ENCODE measurements at places on chromosomes 16 and 17.

- DNase-seq, result no peak
Measured at GRCh38 chr16:56763291-56763916, 33.5 kb downstream of the NUP93 start.

- no peak for DNase-seq
Measured at GRCh38 chr16:4378161-4378666, 6.6 kb downstream of the VASN start.

GRCh38 chr17:28334666-28335200 lies 539 bp downstream of the IFT20 start:
- no peak for DNase-seq

GRCh38 chr17:1764284-1764683 lies 2.4 kb downstream of the SERPINF1 start:
- peak; percentile 43 for DNase-seq

DNA sequence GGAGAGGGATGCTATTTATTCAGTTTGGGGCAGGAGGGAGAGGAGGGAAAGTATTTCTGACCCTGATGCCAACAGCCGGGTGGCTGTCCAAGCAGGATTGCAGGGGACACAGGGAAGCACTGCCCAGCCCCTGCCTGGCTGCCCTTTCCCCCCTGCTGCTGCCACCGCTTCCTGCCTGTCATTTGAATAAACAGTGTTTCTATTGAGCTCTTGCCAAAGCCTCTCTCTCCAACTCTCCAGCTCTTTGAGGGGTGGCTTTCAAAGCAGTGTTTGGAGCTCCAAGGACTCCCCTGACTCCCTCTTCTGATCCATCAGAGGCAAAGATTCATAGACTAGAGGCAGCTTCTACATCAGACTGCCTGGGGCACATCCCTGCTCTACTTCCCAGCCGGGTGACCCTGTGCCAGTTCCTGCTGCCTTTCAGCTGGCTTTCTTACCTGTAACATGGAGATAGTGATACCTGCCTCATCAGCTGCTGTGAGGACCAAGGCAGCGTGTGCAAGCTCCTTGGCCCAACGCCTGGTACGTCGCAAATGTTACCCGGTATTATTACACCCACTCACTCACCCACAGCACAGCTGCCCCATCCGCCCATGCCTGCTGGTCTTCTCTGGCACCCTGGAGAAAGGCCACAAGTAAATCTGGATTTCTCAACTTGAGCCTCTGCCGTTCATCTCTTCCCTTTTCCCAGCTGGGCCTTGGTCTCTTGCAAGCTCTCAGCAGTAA lies 9.5 kb downstream of the PROCA1 start:
- DNase-seq, result no peak

- no peak for DNase-seq
Measured at GRCh38 chr17:47413872-47414271, 90.1 kb downstream of the EFCAB13 start.

GRCh38 chr16:13234999-13235398 lies 333.6 kb downstream of the SHISA9 start:
- DNase-seq, result no peak

DNA sequence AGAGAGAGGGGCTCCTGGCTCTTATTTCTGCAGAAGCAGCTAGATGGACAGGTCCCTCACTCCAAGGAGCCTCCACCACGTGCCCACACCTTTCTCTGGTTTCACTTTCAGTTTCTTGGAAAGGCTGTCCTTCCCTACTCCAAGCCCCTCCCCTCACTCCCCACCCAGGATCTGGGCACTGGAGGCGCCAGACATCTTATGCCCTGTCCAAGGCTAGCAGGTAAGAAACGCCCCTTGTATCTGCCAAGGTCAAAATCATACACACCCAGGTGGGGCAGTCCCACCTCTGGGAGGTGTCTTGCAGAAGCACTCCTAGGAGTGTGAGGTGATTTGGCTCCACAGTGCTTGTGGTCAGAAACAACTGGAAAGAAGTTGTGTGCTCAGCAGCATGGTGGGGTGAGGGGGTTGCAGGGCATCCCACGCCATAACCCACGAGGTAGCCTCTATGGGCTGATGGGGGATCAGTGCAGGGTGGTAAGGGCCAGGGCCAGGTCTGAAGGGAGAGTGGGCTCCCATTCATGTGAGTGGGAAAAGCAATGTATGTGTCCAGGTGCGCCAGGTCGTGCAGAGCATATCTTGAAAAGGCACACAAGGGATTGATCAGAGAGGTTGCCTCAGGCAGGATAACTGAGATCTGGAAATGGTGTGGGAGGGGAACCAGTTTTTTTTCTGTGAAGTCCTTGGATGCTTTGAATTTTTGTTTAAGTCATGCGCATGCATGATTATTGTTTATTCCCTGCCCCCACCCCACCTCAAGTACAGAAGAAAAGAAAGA lies 31.8 kb upstream of the PRM1 start:
- DNase-seq, result no peak

DNA sequence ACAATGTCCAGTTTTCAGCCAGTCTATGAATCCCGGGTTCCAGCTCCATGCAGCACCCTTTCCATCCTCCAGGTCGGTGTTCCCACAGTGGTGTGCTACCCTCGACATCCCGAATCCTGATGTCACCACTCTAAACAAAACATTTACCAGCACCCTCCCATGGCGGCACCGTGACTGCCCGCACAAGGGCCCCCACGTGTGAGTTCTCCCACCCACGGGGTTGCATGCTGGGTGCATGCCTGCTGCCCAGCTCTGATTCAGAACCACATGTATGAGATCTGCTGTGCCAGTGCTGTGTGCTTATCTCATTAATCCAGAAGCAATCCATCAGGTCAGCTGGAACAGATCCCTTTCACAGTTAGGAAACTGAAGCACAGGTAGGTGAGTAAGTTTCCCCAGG lies 57.4 kb downstream of the C16orf78 start:
- DNase-seq, result no peak

DNA sequence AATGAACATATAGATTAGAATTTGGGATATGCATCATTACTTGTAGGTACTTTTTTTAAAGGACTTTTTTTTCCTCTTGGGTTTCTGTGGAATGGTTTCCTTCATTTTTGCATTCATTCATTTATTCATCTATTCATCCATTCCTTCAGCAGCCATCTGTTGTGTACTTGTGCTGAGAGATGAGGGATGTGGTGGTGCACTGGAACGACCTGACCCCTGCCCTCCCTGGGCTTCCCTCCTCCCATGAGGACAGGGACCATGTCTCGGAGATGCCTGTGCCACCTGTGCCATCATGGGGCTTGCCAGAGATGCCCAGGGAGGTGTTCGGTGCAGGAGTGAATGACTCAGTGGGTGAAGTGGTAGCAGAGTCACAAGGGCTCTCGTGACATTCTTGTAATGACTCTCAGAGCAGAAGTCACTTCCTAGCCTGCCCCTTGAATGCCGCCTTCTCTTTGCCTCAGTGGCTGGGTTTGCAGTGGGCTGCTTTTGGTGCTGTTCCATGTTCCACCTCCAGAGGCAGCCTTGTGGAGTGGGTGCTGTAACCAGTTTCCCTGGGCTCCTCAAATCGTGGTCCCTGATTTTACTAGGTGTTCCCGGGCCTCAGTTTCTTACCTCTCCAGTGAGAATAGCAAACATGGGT lies 43.9 kb downstream of the CLEC16A start:
- DNase-seq, result no peak

- DNase-seq, result no peak
Measured at GRCh38 chr17:15412606-15413005, 54.8 kb downstream of the CDRT4 start.

DNA sequence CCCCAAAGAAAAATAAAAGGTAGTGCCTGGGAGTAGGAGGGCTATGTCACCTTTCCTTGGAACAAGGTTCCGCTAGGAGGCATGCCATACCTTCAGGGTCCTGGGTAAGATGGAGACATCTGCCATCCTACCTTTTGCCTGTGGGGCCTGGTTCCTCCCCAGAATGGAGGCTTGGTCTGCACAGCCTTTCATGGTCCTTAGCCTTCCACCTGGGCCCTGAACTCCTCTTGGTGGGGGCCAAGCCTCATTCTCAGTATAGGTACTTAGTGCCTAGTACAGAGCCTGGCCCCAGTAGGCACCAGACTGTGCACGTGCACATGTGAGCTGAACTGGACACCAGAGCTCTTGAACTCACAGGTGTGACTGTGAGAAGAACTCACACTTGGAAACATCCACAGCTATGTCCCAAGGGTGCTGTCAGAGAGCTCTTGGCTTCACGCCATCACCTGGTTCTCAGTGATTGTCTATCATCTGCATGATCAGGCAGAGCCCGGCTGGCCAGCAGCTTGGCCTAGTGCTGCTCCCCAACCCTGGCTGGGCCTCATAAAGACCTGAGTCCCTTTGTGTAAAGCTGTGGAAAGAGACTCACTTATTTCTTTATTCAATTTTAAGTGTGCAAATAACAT lies 143.2 kb downstream of the SOCS1 start:
- DNase-seq, result no peak

DNA sequence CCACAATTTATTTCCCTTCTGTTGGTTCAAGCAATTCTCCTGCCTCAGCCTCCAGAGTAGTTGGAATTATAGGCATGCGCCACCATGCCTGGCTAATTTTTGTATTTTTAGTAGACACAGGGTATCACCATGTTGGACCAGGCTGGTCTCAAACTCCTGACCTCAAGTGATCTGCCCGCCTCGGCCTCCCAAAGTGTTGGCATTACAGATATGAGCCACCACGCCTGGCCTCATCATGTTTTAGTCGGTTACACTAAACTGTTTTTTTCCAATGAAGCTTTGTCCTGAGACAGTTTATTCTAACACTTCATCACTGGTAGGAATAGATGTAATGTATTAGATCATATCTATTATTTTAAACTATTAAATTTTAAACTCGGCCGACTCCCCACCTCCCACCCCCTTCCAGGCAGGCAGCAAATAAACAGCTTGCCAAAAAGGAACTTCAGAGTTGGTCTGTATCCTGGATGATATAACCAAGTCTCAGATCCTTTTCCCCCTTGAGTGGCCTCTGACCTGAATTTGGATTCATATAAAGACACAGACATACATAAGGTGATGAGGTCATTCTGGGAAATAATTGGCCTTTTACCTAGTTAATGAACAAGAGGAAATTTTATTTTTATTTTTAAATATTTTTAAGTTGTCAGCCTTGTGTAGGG lies 18.4 kb upstream of the CORO6 start:
- no peak for DNase-seq

DNA sequence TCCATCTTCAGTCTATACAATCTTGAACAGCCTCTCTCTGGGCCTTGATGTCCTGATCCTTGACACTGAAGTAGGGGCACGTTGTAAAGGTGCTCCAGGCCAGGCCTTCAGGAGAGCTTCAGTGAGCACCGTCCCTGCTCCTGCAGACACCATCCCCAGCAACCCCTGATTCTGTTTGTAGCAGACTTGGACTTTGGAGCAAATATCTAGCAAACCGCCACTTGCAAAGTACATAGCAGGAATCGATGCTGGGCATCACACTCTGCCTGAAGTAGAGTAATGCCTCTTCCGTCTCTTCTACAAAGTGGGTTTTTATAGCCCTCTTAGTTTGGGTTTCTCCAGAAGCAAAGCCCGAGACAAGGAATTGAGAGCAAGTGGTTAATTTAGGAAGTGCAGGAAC lies 169.1 kb downstream of the SALL1 start:
- no peak for DNase-seq

GRCh38 chr16:68235108-68235886 lies 630 bp downstream of the ESRP2 start:
- no peak for DNase-seq
